Ammon's horn (tissue), 1 donor: ENCODE measurements at places on chromosomes 6 and 20.
A peak's percentile ranks its signal among the peaks of the same experiment; 100 is the strongest.

GRCh38 chr6:109456710-109457561, 1.4 kb upstream of the MICAL1 start:
- DNase-seq, result peak; percentile 66

- DNase-seq, result peak; percentile 43
These were observed 1.4 kb downstream of the AKIRIN2 start for GRCh38 chr6:87700397-87701343.

- DNase-seq, result no peak
These were observed 162.5 kb downstream of the DLL1 start for GRCh38 chr6:170128346-170128745.

- no peak for DNase-seq
These were observed 105.3 kb downstream of the CEBPB start for GRCh38 chr20:50295762-50296449.

DNA sequence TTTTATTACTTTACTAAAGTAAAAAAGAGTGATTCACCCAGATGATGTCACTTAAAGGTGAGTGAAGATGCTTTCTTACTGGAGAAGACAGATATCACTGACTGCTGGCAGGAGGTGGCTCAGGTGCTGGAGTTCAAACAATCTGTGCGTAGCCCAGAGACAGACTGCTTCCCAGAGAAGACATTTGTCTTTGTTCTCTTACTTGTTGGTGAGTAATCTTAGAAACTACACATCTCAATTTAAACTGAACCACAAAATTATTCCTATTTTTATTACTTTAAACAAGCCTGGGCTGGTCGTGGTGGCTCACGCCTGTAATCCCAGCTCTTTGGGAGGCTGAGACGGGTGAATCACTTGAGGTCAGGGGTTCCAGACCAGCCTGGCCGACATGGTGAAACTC, 92.2 kb downstream of the CEP162 start:
- no peak for DNase-seq

DNA sequence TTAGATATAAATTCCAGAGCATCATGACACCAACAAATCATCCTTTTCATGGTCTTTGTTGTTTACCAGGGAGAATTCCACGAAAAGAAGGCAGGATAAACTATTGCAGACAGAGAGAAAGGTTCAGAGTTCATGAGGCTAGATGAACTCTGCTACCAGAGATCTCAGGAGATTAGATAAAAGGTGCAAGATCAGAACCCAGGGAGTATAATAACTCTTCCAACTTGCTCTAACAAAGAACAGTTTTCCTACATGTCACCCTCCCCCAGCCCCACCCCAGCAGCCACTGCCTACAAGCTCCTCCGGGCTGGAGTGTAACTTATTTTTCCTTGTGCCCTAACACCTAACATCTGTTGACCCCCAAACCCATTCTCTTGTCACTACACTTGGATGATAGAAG, 13.9 kb upstream of the CITED2 start:
- DNase-seq, result no peak

DNA sequence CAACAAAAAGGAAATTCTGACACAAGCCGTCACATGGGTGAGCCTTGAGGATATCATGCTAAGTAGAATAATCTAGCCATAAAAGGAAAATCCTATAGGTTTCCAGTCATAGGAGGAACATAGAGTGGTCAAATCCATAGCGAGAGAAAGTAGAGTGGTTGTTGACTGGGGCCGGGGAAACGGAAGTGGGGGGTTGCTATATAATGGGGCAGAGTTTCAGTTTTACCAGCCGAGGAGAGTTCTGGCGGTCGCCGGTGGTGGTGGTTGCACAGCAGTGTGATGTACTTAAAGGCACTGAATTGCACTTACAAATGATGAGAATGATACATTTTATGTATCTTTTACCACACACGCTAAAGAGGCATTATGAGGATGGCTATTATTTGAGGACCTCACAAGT, 4.9 kb downstream of the GPR31 start:
- no peak for DNase-seq
